Suppressor macrophage treated with lipopolysaccharide for 1 hour (primary cell): ENCODE measurements at places on chromosomes 4 and X.

DNA sequence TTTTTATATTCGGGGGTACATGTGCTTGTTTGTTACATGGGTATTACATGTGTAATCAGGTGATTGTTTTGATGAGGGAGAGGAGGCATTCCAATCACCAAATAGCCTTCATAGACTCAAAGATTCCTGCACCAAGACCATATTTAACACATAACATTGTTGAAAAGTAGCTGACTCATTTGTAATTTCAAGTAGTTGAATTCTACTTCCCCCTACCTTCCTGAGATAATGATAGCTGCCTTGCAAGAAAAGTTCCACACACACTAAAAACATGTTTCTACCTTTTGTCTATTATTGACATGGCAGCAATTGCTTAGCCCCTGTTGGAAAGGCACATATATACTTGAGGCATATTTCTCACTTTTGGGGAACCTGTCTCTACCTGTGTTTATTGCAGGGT, 16.1 kb downstream of the PGAM4 start:
- no peak for DNase-seq

DNA sequence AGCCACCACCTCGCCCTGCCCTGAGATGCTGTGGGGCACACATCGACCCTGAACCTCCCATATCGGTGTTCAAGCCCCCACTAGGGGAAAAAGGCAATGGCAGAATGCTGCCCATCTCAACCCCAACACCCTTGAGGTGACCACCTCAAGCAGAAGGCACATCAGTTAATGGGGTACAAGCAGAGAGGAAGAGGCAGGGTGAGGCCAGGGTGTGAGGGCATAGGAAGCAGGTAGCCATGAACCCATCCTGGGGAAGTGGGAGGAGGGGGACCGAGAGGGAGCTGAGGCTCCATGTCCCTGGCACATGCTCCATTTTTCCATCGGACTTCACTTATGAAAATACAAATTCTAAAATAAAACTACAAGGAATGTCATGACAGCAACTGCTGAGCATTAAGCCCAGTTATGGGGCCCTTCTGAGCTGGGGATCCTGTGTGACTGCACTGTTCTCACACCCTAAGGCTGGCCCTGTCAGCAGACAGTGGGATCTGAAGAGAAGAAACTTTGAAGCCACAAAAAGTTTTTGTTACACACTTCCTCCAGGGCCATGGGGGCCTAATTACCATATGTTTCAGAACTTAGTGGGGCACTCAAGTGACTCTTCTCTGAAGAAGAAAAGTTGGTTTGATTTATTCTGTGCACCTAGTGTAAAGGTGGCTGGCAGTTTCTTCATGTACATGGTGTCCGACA, 68.2 kb upstream of the FAM241A start:
- DNase-seq, result no peak

DNA sequence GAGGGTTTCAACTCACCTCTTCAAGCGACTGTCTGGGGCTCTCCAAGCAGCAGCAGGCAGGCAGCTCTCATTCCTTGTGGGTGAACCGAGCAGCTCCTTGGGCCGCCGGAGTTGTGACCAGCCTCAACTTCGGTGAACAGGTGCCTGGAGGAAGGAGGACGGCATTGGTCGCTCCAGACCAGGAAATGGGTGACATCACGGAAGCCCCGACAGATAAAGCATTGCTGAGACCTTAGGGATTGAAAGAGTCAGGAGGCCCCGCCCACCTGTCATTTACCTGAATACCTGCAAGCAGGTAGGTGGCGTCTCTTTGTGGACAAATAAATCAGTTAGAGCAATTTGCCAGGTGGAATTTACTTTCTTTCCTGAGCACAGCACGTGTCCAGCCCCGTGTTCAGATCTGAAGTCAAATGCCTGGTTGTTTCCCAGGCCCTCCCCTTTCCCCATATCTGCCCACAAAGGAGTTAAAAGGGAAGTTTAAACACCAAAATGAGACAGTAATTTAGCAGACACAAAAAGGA, at the start of gene LNX1:
LNX1 (minus strand) TSS at position 115 of the 521 bp plus-strand sequence. CDS start 17,484 bp downstream, outside the sequence.
- DNase-seq, result peak; percentile 63

GRCh38 chr4:26310264-26310663, 10.6 kb upstream of the RBPJ start:
- no peak for DNase-seq

DNA sequence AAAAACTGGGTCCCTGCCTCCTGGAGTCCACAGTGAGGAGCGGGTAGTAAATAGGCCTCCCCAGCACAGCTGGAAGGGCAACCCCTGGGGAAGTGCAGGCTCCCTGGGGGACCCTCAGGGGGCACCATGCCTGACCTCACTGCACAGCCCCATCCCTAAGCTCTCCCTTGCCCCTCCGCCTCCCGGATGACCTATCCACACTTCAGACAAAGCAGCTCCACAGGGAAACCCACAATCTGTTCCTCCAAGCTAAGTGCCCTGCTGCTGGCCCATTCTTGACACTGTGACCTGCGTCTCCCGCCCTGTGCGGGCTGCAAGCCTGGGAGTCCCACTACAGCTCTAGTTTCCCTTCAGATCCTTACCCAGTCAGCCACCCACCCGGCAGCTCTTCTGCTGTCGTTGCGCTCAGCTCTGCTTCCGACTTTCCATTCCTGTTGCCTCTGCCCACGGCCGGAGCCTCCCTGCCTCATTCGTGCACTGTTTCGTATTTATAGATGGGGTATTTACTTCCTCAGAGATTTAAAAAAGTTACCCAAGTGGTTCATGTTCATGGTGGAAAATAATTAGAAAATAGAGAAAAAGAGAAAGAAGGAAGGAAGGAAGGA, 47.0 kb upstream of the STOX2 start:
- no peak for DNase-seq

DNA sequence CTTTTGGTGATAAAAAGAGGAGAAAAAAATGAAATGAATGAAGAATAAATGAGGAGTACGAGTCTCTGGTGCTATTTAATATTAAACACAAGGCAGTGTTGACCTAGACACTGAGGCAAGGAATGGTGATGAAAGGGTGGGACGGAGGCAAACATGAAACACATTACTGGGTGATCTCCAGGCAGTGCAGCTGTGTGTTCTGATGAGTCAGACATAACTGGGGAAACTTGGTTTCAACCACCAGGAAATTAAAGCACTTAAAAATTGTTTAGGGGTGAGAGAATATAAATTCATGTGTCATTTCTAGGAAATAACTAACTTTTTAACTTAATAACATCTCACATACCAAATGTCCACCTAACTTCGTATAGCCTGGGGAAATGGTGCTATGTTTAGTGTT, 19.7 kb upstream of the CXCL6 start:
- peak; percentile 78 for DNase-seq

DNA sequence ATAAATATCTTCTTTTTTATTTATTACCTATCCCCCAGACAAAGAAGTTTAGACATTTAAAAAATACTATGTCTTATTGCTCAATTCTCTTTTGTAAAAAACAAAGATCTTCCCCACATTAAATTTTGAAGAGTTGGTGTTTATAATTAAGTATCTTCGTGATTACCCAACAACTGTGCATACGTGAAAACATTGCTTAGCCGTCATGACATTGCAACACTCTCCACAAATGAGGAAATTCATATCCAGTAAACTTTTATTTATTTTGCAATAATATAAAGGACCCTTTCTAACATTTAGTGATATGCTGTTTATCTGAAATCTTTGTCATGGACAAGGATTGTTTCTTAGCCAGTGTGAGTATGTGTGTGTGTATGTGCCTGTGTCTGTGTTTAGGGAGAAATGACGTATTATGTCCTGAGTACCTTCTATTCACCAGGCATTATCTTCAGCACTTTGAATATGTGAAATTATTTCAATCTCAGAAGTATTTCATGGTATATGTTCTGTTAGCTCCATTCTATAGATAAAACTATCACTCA, 26.1 kb upstream of the EREG start:
- DNase-seq, result peak; percentile 91

DNA sequence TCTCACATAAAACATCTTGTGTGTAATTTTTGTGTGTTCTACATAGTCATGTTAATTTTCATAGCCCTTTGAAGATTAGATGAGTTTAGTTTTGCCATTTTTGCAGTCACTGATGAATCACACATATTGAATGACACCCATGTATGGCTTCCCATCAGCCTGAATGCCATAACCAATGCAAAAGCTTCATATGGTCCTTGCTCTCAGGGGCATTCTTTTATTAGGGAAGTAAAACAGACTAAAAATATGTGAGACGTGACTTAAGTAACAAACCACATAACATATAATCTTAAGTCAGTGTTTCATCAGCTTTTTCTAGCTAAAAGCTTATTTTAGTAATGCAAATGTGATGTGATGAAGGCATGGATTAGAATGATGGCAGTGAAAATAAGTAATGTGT, 8.2 kb downstream of the SLC25A4 start:
- no peak for DNase-seq

DNA sequence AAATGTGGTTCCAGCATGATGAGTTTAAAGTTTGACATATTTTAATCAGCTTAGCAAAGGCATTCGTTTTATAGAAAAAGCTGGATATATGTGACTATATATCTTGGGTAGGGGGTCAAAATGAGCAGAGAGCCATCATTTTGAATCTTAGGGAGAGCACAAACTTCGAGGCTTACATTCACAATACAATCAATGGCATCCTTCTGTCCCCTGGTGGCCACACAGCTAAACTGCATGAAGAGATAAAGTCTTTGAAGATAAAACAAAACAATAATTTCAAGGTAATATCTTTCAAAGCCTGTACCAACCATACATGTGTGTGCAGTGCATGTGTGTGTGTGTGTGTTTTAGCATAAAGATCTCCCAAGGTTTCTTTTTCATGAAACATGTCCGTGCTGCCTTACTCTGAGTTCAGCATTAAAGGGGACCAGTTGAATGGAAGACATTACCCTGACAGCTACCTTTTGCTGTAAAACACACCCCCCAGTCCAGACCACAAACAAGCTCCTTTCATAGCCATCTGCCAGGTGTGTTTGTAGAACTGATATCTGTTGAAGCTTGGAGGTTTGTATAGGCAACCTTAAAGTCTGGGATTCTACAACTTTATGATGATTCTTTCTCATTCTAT, 22.0 kb downstream of the DYNLT3 start:
- peak; percentile 56 for DNase-seq

- DNase-seq, result no peak
These were observed 282.1 kb upstream of the EMCN start for GRCh38 chr4:100799761-100800539.

DNA sequence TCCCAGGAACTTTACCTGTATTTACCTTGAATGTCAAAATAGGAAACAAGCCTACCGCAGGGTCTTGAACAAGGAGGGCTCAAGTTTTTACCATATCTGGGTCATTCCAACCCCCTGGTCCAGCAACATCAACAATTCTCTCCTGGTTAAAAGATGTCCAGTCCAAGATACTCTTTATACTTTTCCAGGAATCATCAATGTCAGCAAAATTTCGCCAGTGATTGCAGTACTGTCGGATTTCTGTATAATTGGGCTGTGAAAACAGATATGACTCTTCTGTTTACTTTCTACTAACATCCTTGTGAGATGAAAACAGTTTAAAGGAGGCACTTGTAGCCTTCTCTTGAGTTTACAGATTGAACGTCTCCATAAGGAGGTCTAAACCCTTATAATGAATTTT, 7.9 kb downstream of the RPL36A start:
- no peak for DNase-seq

- no peak for DNase-seq
These were observed 57.1 kb downstream of the CCDC149 start for GRCh38 chr4:24855741-24856140.

- no peak for DNase-seq
These were observed 2.2 kb downstream of the NKX6-1 start for GRCh38 chr4:84496706-84497503.

DNA sequence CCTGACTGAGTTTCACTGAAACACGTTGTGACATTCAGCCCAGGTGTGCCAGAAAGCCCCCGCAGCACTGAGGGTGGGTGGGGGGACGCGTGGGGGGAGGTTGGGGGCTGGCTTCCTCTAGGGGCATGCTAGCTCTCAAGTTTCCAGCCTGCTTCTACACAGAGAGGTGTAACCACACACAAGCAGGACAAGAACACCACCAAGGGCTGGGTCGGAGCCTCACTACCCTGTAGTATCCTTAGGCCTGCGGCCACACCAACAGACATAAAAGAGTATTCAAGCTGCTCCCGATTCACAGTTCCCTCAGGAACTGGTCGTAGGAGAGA, 1.8 kb downstream of the USP46 start:
- DNase-seq, result no peak

DNA sequence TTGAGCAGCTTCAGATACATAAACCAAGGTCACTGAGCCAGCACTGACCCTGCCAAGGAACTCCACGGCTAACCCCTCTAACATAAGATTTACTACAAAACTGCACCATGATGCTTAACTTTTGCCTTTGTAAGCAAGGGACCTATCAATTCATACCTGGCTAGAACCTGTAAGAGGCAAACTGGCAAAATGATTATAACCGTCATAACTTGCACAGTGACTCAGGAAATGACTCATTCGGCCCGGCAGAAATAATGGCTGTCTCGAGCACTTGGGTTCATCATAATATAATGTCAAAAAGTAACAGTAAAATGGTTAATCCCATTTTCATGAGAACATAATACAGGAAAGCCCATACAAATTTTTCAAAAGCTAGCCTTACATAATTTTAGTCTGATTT, 17.2 kb downstream of the RASGEF1B start:
- peak; percentile 62 for DNase-seq

GRCh38 chrX:45830343-45830742, 629.7 kb upstream of the DIPK2B start:
- no peak for DNase-seq

DNA sequence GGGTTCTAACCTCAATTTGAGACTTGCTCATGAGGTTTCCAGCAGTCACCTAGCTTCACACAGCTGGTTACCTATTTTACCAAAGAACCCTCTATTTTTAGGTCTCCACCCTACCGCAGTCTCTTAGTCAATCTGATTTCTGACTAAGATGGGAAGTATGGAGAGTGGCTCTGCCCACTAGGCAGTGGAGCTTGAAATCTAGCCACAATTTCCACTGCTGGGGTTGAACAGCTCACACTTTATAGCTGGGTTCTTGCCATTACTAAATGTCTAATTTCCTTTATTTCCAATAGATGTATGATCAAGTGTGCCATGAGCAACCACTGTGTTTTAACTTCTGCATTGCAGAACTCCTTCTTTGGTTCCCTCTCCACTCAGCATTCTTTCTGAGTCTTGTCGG, 43.1 kb downstream of the GASK1B start:
- DNase-seq, result peak; percentile 45

DNA sequence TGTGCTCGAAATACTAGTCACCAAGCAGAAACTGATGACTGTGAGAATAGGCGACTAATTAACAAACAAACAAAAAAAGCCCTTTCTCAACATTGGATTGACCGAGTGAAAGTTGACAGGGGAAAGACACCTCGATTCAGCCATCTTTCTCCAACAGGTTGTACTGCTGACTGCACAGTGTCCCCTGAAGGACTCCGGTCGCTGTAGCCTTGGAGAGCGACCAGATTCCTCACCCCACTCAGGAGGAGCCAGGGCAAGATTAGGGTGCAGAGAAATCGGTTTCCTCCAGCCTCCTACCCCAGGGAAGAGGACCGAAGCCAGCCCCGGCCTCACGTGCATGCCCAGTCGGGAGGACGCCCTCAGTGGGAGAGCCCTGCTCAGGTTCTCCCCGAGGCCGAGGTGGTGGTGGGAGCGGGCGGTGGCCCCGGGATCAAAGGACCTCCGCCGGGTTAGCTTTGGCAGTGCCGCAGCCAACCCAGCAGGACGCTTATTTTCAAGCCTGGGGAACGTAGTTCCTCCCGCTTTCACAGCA, 1.1 kb upstream of the RAP1GDS1 start:
- DNase-seq, result peak; percentile 9
